ENCODE measurements at places on chromosomes 4 and X. TPM values are rescaled to one million over a fixed set of nuclear protein-coding genes. Genes with fewer than 3 reads are reported as not detected.

Gene F8A2
- not detected for polyA plus RNA-seq

Gene MAGEE1
- 6.0 TPM for polyA plus RNA-seq

DNA sequence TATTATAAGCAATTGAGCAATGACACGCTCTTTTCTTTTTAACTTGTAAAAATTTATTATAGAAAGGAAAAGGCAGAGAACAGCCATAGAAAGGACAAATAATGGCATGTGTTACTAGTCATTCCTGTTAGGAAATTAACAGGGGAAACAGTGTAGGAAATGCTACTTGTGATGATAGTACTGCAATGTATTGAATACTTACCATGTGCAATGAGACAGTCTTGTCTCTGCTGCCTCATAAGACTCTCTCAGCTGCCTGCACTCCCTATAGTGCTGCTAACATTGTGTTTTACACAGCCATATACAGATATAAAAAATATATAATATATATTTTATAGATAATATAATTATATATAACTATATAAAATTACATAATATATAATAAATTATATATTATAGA, 62.3 kb upstream of the SHOX start:
- DNase-seq = no peak

Gene LRAT
- 0.50 TPM for polyA plus RNA-seq

DNA sequence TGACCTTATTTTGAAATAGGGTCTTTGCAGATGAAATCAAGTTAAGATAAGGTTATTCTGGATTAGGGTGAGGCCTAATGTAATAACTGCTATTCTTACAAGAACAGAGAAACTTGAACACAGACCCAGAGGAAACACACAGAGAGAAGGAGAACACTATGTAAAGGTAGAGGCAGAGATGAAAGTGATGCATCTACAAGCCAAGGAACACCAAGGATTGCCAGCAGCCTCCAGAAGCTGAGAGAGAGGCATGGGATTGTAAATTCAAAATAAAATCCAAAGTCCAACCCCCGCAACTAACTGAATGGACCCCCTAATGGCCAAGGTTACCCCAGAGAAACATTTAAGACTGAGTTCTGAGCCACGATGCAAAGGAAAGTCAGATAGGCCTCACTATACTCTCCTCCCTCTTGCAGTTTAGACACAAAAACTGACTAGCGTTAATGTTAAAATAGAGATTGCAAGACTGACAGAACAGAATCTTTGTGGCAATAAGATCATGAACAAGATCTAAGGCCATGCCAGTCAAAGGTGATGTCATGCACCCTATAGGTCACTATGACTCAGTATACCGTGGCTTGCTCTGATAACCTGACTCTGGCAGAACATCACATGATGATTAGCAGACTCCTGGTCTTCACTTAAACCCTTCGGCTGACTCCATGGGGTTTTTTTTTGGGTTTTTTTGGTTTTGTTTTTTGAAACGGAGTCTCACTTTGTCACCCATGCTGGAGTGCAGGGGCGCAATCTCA, 42.9 kb downstream of the DDX60L start:
- no peak for DNase-seq

- no peak for DNase-seq
These were observed 7.6 kb downstream of the CXCL13 start for GRCh38 chr4:77613267-77613666.

DNA sequence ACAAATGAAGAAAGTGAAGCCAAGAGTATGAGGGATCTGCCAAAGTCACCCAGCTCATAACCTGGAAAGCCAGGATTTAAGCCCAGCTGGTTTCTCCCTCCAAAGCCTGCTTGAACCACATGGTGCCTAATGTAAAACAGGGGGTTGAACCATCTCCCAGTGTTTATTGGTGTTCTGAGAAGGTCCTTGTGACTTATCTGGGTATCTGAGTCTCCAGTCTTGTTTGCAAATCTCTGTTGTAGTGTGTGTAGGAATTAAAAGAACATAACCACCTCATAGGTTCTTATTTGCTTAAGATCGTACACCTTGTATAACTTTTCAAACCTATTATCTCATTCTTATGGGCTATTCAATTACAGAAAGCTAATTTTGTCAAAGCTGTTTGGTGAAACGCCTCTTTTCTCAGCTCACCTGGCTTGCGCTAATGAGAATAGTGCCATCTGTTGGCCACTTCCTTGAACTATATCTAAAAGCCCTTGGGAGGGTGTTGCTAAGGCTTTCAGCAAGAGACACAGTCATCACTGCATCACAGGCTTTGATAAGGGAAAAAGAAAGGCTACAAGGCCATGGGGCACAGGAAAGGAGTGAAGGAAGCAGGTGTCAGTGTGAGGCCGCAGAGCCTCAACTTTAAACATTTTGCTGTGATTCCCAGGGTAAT, 34.0 kb downstream of the ETDB start:
- DNase-seq = no peak

DNA sequence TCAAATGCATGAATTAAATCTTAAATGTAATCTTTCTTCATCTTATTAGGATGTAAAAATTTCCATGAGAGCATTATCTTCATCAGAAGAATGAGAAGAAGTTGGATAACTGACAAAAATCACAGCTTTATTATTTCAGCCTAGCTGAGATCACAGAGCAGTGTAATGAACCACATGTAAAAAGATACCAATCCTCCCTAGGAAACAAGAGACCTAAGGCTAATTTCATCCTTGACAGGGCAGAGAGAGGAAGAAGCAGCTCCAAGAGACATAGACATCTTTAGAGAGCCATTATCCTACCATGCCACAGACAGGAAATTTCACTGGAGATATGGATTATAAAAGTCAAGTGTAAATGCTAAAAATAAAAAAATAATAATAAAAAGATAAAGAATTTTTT, 40.9 kb upstream of the IL15 start:
- DNase-seq = no peak

DNA sequence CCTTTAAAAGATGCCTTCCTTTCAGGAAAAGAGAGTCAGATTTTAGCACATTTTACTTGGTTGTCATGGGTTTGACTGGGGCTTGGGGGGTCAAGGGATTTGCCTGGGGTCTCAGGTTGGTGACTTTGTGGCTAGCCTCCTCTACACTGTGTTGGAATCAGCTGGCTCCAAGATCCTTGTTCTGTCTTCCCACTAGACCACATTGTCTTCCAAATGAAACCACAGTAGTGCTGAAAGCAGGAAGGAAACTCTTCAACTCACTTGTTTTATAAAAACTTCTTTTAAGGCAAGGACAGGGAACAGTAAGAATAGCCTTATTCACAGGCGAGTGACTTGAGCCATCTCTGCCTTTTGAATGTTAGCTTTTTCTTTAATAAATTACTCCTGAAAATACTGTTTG, 37.0 kb upstream of the OTUD4 start:
- no peak for DNase-seq
